T-helper 2 cell treated with Interferon-gamma antibody and Interleukin-4, amounts not matched to agents 5 μg/mL and 100 μg/mL, for 36 hours (primary cell): ENCODE measurements at places on chromosomes 13 and 19.
A peak's percentile ranks its signal among the peaks of the same experiment; 100 is the strongest.

DNA sequence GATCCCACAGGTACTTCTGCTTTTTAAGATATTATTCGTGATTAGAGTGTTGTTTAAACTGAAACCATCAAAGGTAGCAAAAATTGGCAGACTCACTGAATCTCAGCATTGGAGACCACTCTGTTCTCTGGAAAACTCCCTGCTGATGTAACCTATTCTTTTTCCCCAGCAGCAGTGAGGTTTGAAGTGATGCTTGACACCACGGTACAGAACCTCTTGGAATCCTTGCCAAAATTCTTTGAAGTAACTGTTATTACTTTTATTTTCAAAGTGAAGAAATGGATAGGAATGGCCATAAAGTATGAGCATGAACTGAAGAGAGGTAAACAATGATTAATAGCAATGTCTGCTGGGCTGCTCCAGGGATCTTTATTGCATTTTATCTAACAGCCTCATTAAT, 66.4 kb upstream of the KL start:
- DNase-seq = no peak

GRCh38 chr13:34914416-34914815, 27.7 kb upstream of the NBEA start:
- DNase-seq = no peak

DNA sequence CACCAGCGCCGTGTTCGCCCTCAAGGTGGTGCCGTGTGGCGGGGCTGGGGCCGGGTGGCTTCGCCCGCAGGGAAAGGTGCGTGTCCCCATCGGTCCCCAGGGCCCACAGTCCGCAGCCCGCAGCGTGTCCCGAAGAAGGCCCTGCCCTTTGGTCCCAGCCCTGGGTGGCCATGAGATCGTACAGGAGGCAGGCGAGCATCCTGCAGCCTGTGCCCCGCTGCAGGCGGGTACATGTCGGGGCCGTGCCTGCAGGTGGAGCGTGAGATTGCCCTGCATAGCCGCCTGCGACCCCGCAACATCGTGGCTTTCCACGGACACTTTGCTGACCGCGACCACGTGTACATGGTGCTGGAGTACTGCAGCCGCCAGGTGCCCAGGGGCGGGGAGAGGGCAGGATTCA, 1.5 kb downstream of the PLK5 start:
- no peak for DNase-seq

DNA sequence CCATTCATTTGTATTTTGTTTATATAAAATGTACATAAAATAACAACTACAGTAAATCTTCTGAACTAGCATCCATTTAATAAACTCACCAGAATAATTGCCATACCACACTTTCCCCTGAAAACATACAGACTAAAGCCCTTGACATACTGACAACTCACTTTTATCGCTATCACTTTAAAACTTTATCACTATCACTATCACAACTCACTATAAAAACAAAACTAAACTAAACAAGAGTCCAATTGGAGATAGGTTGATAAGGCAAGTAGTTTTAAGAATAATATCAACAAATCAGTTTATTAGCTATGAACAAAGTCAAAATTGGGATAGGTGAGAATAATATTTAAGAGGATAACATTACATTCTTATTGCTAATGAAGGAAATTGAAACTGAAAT, 108.9 kb downstream of the SLITRK6 start:
- DNase-seq = no peak

GRCh38 chr19:35208121-35208520, 20.4 kb downstream of the FAM187B start:
- DNase-seq = no peak

GRCh38 chr19:15453091-15453578, 3.4 kb upstream of the WIZ start:
- no peak for DNase-seq

DNA sequence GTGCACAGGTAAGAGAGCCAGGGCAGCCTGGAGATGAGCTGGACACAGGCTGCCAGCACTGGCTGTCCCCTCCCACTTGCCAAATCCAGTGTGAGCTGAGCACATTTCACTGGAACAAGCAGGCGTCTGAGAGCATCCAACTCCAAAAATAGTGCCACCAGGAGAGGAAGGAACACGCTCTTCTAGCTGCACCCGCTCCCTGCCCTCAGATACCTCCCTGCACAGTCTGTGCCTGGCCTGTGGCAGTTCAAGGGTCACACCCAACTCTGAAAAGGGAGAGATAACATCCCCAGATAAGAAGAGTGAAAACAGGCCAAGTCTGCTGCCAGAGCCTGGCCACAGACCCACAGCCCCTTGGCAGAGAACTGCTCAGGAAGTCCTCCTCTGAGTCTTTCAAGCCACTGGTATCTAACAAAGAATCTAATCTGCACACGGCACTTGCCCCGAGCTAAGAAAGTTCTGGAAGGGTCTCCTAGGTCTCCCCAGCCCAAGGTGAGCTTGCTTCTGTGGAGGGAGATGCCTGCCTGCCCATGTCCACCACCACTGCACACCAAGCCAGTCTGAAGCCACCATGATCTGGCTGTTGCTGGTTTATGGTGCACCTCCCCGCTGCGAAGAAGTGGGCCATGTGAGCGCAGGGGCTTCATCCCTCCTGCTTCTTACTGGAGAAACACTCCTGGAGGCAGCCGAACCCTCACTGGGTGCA, 14.7 kb downstream of the ELL start:
- peak; percentile 17 for DNase-seq

GRCh38 chr19:38695317-38695683, 47.9 kb downstream of the ACTN4 start:
- no peak for DNase-seq

GRCh38 chr19:3345850-3346460, 20.4 kb upstream of the NFIC start:
- no peak for DNase-seq

- no peak for DNase-seq
Measured at GRCh38 chr13:26956522-26957142, 196.0 kb upstream of the GPR12 start.

DNA sequence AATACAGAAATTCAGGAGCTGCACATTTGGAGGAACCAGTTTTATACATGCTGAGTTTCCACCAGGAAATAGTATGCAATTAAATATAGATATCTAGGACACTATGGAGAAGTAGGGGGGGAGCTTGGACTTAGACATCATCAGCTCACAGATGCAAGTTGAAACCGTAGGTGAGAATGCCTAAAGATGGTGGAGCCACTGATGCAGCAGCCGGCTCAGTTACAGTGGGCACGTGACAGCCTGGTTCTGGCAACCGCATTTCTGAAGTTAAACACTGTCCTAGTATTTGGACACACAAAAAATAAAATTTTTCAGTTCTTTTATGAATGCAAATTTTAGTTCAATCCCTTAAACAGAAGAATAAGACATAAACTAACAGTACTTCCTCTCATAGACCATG, 91.5 kb upstream of the FRY start:
- DNase-seq = no peak

DNA sequence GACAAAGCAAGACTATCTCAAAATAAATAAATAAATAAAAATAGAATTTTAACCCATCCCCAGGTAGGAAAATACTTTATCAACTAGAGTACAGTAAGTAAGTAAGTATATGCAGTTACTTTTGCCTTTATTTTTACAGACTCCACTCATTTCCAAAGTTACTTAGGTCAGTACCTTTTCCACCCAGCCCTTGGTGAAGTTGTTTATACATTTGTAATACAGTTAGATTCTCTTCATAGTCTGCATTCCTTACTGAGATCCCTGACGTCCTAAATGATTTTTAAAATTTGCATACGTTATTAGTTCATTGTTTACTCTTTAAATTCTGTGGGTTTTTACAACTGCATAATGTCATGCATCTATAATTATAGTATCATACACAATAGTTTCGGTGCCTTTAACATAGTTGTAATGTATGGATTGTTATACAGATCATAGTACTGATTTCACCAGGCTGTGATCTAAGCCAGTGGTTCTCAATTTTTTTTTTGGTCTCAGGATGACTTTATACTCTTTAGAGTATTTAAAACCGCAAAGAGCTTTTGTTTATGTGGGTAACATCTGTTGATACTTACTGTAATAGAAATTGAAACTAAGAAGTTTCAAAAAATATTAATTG, 10.4 kb downstream of the SETDB2 start:
- DNase-seq = no peak

DNA sequence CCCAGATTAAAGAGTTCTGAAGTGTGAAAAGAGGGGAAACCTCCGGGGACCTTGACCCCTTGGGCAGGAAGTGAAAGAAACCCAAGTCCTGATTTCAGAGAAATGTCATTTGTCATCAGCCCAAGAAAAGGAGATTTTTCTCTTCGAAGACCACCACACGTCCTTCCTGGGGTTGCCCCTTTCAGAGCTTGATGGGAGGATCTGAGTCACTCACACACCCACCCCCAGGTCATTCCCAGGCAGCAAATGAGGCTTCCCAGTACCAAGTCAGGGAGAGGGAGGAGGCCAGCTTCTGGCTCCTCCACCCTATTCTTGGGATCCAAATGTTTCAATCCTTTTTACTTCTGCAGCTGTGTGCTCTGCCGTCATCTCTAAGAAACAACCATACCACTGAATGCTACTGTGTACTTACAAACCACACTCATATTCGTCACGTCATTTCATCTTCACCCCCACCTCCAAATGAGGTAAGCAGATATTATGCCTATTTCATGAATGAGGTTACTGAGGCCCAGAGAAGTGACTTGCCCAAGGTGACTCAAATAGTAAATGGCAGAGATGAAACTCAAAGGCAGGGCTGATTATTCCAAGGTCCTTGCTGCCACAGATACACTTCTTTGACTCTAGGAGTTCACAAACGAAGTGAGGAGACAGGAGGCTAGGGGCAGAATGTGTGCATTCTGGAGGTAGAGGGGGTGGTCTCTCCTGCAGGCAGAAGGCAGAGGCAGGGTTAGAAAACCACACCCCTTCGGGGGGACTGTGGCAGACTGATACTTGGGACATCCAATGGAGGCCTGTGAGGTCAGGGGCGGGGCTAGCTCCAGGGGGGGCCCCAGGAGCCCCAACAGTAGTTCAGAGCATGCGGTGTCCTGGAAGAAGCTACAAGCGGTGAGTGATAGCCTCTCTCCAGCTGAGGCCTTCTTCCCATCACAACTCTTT, 5.0 kb upstream of the KMT2B start:
- peak; percentile 85 for DNase-seq

GRCh38 chr13:114081761-114082681, 50.4 kb downstream of the RASA3 start:
- no peak for DNase-seq

DNA sequence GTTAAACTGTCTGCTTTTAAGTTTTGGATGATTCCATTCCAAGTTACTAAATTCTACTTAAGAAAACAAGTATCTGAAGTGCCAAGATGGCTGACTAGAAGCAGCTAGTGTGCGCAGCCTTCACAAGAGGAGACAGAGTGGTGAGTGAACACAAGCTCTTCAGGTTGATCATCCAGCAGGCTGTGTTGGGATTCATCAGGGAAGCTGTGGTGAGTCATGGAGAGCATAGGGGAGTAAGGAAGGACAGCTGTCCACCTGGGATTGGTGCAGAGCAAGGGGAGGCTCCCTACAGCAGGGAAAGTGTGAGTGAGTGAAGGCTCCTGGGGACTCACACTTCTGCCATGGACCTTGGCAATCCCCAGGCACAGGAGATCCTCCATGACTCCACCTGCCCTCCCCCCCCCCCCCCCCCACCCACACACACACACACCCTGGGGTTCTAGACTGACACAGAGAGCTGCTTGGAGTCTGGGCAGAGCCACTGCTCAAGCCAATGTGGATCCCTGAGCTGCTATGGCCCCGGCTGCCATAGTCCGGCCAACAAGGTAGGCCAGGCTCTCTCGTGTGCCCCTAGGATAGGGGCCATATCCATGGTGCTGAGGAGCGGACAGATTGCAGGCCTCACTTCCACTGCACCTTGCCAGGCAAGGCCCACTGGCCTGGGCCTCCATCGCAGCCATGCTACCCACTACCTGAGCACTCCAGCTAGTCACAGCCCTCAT, 23.5 kb downstream of the SLC25A15 start:
- DNase-seq = no peak

GRCh38 chr19:56341948-56342347, 27.3 kb upstream of the ZSCAN5A start:
- no peak for DNase-seq

- DNase-seq = no peak
Measured at GRCh38 chr19:752652-753517, 2.0 kb downstream of the MISP start.

GRCh38 chr13:97369261-97369893, 64.6 kb upstream of the RAP2A start:
- no peak for DNase-seq

- DNase-seq = no peak
Measured at GRCh38 chr19:10829967-10830366, 6.0 kb downstream of the TMED1 start.
